GM13977 (cell line): ENCODE measurements at places on chromosomes 1 and 21.
A peak's percentile ranks its signal among the peaks of the same experiment; 100 is the strongest.

DNA sequence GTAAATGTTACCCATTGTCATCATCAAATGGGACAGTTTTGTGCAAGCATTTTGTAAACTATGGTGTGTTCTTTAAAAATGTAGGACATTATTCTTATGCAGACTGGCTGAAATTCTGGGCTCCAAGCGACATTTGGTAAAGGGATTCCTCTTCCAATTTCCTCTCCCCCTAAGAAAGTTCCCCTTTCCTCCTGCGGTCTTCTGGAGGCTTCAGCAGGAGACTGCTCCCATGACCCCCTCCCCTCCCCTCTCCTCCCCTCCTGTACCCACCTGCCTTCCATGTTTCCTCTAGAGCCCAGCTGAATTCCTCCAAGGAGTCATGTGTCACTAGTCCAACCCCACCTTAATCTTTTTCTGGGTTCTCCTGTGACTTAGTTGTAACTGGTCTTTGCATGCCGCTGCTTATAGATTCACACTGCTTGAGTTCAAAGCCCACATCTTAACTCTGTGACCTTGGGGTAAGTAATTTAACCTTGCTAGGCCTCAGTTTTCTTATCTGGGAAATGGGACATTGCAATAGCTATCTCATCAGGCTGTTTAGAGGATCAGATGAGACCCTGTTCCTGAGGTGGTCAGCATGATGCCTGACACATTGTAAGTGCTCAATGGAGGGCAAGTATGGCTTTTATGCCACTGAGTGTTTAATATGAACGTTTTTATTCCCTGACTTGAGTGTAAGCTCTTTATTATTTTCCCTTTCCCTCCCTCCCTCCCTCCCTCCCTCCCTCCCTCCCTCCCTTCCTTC lies 69.9 kb upstream of the WDR26 start:
- DNase-seq: no peak

DNA sequence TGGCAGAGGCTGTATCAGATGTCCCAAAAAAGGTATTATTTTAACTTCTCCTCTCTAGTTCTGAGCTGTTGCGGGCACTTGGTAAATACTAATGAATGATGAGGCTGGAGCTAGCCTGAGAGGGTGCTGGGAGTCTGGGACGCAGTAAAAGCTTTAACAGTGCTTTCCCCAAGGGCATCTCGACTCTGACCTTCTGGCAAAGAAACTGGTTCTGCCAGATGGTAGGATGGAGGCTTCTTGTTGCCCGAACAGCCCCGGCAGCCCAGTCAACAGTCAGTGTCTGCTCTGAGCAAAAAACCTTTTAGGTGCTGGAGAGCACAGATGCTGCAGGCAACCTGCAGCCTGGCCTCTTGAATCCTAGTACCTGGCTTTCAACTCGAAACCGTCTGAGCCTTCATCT lies 2.5 kb upstream of the PNRC2 start:
- peak; percentile 4 for DNase-seq

- DNase-seq: no peak
Measured at GRCh38 chr1:213417846-213418245, 366.8 kb downstream of the RPS6KC1 start.

GRCh38 chr1:247409869-247410544 lies 6.0 kb upstream of the NLRP3 start:
- peak; percentile 79 for DNase-seq

GRCh38 chr1:246306415-246307037 lies 200.6 kb downstream of the SMYD3 start:
- no peak for DNase-seq

GRCh38 chr1:107536266-107536665 lies 395.4 kb downstream of the NTNG1 start:
- no peak for DNase-seq

- no peak for DNase-seq
Measured at GRCh38 chr1:117795190-117795589, 134.2 kb downstream of the GDAP2 start.

- DNase-seq: peak; percentile 36
Measured at GRCh38 chr1:226223157-226223785, at the start of gene MIXL1. Gene MIXL1, plus strand, starts transcription at chr1:226223664. Its CDS starts 18 bp downstream, at chr1:226223682.

- no peak for DNase-seq
Measured at GRCh38 chr1:197544130-197544529, 231.2 kb downstream of the DENND1B start.

DNA sequence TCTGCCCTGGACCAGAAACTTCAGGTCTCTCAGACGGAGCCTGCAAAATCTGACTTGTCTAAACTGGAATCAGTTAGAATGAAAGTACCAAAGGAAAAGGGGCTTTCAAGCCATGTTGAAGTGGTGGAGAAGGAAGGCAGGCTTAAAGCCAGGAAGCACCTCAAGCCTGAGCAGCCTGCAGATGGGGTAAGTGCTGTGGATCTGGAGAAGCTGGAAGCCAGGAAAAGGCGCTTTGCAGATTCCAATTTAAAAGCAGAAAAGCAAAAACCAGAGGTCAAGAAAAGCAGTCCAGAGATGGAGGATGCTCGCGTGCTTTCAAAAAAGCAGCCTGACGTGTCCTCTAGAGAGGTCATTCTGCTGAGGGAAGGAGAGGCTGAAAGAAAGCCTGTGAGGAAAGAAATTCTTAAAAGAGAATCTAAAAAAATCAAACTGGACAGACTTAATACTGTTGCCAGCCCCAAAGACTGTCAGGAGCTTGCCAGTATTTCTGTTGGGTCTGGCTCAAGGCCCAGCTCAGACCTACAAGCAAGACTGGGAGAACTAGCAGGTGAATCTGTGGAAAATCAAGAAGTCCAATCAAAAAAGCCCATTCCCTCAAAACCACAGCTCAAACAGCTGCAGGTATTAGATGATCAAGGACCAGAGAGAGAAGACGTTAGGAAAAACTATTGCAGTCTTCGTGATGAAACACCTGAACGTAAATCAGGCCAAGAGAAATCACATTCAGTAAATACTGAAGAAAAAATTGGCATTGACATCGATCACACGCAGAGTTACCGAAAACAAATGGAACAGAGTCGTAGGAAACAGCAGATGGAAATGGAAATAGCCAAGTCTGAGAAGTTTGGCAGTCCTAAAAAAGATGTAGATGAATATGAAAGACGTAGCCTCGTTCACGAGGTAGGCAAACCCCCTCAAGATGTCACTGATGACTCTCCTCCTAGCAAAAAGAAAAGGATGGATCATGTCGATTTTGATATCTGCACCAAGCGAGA lies 46.6 kb downstream of the ZBTB17 start:
- no peak for DNase-seq

- peak; percentile 71 for DNase-seq
Measured at GRCh38 chr1:92749024-92749634, 35.8 kb downstream of the EVI5 start.

DNA sequence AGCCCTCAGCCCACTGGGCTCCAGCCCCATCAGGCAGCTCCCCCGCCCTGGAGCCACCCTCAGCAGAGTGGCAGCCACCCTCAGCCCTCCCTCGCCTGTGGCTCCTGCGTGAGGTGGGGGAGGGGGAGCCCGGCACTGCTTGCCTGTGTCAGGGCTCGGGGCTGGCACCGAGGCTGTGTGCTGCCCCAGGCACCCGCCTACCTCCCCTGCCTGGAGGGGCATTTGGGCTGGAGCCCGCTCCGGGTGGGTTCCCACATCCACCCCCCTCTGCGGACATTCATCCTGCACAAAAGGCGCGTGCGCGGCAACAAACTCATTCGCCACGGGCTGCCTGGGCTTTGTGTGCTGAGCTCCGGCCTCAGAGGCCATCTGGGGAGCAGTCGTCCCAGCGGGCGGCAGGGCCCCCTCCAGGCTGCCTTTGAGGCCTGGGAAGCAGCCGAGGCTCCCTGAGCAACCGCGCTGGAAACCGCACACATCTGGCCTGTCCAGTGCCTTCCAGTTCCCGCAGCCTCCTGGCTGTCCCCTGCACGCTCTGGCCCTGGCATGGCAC lies 12.6 kb upstream of the TNFRSF14 start:
- DNase-seq: no peak

- no peak for DNase-seq
Measured at GRCh38 chr1:15849775-15850324, 2.3 kb downstream of the SPEN start.

DNA sequence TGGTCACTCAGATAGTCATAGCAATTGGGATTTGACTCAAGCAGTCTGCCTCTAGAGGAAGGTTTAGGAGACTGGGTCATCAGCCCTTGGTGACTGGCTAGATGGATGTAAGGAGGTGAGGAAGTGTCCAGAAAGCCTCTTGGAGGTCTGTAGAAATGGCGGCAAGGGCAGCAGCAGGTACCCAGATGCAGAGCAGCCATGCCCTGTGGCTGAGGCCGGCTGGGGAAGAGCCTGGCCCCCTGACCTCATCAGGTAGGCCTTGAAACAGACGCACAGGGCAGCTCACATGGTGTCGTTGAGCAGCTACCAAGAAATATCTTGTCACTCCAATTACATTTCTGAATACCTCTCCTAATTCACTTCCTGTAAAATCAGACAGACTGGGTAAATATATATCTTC lies 98.2 kb downstream of the DMRTB1 start:
- DNase-seq: no peak

DNA sequence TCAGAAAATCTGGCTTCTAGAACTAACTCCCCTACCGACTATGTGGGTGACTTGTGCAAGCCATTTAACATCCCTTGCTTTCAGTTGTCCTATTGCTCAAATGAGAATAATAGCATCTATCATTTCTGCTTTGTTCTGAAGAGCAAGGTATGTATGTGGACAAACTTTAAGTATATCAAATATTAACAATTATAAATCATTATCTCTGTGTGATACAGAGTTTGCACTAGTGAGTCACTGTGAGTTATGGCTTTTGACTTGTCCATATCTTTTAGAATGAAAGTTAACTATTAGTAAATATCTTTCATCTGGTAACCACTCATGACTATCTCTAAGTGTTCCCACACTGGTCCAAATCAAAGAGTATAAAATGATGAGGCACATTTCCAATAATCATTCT lies 812.9 kb upstream of the ADGRL2 start:
- no peak for DNase-seq

DNA sequence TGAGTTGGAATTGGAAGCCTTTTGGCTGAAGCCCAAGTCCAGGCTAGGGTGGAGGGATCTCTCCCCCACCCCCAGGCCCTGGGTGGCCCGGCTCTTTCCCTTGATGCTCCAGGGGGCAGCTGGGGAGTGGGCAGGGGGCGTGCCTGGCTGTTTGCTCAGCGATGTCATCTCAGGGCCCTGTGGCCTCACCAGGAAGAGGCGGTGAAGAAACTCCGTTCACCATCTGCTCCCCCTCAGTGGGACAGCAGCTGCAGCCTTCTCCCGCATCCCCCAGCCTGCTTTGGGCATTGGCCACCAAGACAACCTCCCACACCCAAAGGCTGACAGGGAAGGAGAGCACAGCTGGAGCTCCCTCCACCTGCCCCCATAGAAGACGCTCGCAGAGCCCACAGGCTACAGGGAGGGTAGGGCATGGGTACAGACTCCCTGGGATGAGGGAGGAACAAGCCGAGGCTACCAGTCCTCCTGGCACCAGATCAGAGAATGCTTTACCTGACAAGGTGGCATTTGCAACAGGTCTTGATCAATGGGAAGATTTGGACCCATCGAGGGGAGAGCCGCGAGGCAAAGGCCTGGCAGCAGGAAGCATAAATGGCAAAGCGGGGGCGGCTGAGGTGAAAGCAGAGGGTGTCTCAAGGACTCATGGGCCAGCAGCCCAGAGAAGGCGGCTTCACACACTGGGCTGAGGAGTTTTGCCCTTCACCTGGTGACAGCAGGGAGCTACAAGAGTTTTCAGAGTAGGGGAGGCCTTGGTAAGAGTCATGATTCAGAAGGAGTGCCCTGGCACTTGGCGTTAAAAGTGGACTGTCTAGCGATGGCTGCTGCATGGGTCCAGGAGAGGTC lies 6.5 kb upstream of the GUCA2A start:
- no peak for DNase-seq

DNA sequence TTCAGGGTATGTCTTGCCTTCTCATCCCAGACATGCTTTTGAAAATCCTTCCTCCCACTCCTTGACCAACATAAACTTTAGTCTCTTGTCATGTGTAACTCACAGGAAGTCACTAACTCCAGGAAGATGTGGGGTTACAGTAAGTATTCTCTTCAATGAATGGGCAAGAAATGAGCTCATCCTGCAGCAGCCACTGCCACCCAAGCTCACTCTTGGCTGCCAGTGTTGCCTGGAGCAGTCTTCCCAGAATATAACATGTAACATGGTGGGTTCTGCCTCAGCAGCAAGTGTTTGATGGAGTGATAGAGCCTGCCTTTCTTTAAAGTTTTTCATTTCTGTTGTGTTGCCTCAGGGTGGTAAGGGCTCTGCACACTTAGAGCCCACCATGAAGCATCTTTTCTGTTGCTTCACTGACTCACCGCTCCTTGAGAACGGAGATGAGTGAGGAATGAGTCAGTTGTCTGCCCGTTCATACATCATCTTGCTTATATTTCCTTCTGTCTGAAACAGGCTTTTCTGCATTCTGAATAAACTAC lies 187.0 kb downstream of the TPR start:
- DNase-seq: no peak

GRCh38 chr1:184870319-184870718 lies 104.0 kb downstream of the NIBAN1 start:
- no peak for DNase-seq

GRCh38 chr1:47187231-47187925 lies 2.5 kb downstream of the PDZK1IP1 start:
- DNase-seq: no peak

DNA sequence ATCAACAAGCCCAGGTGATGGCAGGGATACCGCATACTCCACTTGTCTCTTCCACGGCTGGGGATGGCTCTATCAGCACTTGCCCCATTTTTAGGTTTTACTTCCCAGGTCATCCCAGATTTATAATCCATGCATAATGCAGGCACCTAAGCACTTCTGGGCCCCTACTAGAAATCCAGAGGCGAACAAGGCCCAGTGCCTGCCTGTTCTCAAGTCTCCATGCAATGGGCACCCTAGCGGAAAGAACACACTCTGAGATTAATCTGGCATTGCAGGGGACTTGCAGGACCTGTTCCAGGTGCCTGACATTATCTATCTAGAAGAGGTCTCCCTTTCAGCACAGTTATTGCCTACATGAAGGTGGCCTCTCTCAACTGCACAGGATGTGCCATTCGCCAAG lies 39.8 kb downstream of the HIVEP3 start:
- DNase-seq: no peak

- DNase-seq: no peak
Measured at GRCh38 chr1:5873556-5873955, 118.7 kb downstream of the NPHP4 start.

DNA sequence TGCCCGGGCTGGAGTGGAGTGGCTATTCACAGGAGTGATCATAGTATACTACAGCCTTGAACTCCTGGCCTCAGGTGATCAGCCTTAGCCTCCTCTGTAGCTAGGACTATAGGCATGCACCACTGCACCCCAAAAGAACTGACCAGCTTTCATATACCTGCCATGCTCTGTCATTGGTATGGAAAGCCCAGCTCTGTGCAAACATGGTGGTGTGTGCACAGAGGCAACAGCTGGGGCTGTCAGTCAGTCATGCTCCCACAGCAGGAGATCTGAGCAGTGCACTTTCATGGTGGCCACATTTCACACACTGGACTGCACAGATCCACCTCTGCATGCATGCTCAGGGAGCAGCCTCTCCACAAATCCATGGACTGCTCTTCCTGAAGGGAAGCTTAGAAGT lies 8.8 kb upstream of the JAK1 start:
- DNase-seq: no peak

GRCh38 chr1:18485227-18485626 lies 4.5 kb downstream of the KLHDC7A start:
- DNase-seq: no peak
